Tongue (tissue), 3 donors: ENCODE measurements at places on chromosomes 7 and 10. TPM values are rescaled to one million over a fixed set of nuclear protein-coding genes. Genes with fewer than 3 reads are reported as not detected.

- peak; percentile 76 for DNase-seq
These were observed 8.0 kb upstream of the ZNRF2 start for GRCh38 chr7:30276203-30276900.

GRCh38 chr10:62724465-62724864 is 80.1 kb upstream of the ADO start:
- DNase-seq, result no peak

The CCDC6 gene
- total RNA-seq, result 37.2 TPM

GRCh38 chr7:23383225-23383624 is 84.1 kb downstream of the MALSU1 start:
- DNase-seq, result no peak
